ENCODE measurements at places on chromosomes 5 and 9.

DNA sequence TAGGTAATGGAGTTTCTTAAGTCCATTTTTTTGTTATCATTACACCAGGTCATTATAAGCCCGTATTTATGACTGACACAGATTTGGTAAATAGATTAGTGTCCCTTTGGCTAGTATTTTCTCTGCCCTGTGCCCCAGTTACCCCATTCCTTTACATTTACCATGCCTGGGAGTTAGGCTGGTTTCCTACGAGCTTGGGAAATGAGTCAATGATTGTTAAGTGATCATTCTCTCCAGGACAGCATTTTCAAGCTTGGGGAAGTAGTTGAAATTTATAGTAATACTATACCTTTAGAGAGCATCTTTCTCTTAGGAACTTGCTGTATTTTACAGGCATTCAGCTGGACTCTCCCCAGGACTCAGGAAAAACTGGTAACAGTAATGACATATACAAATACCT lies 573.1 kb downstream of the TLE4 start:
- no peaks in the 10 kb centered on the region for H3K27me3 ChIP-seq
- no peak overlapping the region for H3K27ac ChIP-seq
- H3K36me3 ChIP-seq = no peaks in the 10 kb centered on the region
- no peaks in the 10 kb centered on the region for H3K4me1 ChIP-seq

GRCh38 chr5:155104441-155104840 lies 90.9 kb downstream of the KIF4B start:
- no peak overlapping the region for H3K27ac ChIP-seq
- DNase-seq = no peak
- H3K27me3 ChIP-seq = no peaks in the 10 kb centered on the region
- H3K4me1 ChIP-seq = no peaks in the 10 kb centered on the region
- H3K4me3 ChIP-seq = no peak overlapping the region

GRCh38 chr9:121353241-121354061 lies 16.6 kb downstream of the STOM start:
- peaks cover 73% of the 10 kb centered on the region for H3K36me3 ChIP-seq
- no peak overlapping the region for H3K4me3 ChIP-seq
- no peak overlapping the region for H3K27ac ChIP-seq
- H3K4me1 ChIP-seq = peaks cover 27% of the 10 kb centered on the region
- DNase-seq = no peak

DNA sequence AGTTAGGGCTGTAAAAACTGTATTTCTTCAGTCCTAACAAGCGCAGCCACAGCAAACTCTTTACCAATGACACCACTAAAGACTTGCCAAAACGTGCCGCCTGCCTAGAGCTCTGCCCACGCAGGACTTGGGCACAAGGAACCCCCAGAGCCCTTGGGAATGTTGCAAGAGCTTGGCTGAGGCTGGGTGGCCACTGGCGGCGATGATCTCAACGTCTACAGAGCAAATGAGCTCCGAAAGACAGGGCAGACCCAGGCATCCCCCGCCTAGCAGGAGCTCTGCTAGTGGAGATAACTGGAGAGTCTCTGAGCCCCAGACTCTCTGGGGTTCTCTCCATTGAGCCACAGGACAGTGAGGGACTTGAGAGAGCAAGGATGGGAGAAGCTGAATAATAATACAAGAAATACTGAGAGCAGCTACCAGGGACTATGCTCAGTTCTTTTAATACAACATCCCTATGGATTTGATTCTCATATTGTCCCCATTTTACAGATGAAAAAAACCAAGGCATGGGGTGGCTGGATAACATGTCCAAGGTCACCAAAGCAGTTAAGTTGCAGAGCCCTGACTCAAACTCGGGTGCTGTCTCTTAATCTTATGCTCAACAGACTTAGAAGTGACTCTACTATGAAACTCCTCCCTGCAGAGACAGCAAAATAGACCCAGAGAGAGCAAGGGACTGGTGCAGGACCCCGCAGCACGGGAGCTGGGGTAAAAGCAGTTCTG lies 32.5 kb downstream of the SHB start:
- H3K27ac ChIP-seq = peak overlapping the region; percentile 98
- DNase-seq = no peak
- no peak overlapping the region for H3K4me3 ChIP-seq

DNA sequence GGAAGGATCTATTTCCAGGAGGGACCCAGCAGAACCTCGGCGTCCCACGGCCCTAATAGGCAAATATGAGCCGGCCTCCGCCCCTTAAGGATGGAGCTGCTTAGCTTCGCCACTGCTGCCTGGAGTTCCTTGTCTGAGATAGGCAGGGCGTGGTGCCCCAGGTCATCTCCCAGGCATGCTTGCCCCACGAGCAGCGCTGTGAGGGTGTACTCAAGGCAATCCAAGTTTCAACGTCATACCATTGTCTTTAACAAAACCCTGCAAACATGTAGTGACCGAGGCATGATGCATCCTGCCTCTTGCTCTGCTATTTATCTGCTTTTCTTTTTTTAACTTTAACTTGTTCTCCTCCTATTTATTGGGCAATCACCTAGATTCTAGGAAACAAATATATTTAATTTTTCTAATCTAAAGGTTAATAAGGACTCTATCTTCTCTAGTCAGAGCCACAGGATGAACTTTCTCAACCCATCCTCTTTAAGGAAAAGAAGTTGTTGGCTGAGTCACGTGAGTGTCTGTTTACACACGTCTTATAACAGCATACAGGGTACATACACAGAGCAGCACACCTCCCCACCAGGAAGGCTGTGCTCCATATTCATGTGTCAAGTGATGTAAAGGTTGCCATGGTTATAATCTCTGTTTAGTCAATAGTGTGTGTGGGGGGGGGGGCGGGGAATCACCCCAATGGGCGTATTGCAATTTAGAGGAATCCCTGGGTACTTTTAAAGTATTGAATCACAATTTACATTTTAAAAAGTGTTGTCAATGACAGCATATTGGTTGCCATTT lies 27.3 kb upstream of the ZSWIM6 start:
- H3K27ac ChIP-seq = peak overlapping the region; percentile 85
- 0 out of 2 replicates have a peak, but pooled peaks cover 3% of the 10 kb centered on the region for H3K36me3 ChIP-seq
- DNase-seq = peak; percentile 99
- peak overlapping the region; percentile 38 for H3K4me3 ChIP-seq
- H3K27me3 ChIP-seq = no peaks in the 10 kb centered on the region

DNA sequence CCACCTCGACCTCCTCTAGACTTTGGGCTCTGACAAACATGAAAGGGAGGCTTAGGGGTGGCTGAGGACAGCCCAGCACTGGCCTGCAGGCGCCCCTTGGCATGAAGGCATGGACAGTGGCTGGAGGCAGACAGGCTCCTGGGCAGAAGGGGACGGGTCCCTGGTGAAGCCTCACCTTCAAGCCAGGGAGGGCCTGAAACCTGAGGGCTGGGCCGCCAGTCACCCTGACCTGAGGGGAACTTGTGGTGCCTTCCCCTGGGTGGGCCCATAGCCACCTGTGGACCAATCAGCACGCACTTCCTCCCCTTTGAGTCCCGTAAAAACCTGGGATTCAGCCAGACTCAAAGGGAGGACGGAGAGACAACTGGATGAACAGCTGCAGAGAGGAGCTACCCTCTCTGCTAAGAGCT lies 90.4 kb upstream of the PUM3 start:
- no peak overlapping the region for H3K27ac ChIP-seq
- no peaks in the 10 kb centered on the region for H3K4me1 ChIP-seq
- DNase-seq = no peak

DNA sequence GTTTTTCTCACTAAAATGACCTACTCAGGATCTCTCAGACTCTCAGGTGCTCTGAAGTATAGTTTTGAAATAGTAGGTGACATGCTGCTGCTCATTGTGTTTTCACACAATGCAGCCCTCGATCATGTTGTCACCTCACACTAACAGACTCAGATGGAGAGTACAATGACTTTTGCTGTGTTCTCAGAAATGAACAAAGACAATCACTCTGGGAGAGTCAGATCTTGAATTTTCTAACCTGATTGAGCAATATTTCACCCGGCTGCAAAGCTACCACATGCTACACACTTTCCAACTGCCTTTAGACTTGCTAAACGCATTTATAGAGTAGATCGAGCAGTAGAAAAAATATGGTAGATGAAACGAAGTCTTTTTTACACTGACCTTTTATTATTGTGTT lies 113.4 kb downstream of the ST8SIA4 start:
- DNase-seq = no peak
- no peaks in the 10 kb centered on the region for H3K27me3 ChIP-seq
- no peak overlapping the region for H3K4me3 ChIP-seq
- no peak overlapping the region for H3K27ac ChIP-seq

DNA sequence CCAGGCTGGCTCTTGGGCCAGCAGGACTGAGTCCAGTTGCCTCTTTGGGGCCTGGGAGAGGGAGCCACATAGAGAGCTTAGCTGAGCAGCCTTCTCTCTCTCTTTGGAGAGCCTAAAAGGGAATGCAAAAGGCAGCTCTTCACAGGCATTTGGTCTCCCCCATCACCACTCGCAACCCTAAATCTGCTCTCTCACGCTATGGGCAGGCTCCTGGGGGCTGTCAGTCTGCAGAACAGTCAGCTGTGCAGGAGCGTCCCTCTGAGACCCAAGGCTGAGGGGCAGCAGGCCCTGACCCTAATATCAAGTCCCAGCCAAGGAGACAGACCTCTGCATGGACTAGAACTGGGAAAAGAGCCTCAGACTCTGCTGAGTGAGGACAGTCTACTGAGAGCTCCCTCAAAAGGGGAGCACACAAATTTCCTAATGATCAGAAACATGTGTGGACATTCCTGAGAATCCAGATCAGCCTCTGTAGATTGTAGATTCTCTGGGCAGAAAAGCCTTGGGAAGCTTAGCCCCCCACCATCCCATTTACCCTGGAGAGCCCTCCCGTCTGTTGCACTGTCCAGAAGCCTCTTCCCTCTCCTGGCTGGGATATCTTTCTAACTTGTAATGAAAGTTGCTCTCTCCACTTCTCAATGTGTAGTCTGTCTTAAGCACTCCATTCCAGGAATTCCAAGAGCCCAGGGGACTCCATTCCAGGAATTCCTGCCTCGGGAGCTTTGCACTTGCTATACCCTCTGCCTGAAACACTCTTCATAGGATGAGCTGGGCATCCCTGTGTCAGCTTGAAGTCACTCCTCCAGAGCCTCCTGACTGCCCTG lies 79.4 kb downstream of the FAM114A2 start:
- no peak for DNase-seq
- H3K36me3 ChIP-seq = no peaks in the 10 kb centered on the region
- H3K27ac ChIP-seq = no peak overlapping the region
- H3K4me3 ChIP-seq = no peak overlapping the region

- no peak overlapping the region for H3K4me3 ChIP-seq
- peaks cover 91% of the 10 kb centered on the region for H3K36me3 ChIP-seq
- no peak overlapping the region for H3K27ac ChIP-seq
Observed at GRCh38 chr5:73853091-73853490, 227.1 kb downstream of the ARHGEF28 start.
